ENCODE measurements at places on chromosomes 11 and 22. TPM values are rescaled to one million over a fixed set of nuclear protein-coding genes. Genes with fewer than 3 reads are reported as not detected.
A peak's percentile ranks its signal among the peaks of the same experiment; 100 is the strongest.

- DNase-seq = no peak
- peaks cover 16% of the 10 kb centered on the region for H3K36me3 ChIP-seq
- H3K4me3 ChIP-seq = no peak overlapping the region
- H3K27me3 ChIP-seq = no peaks in the 10 kb centered on the region
- H3K27ac ChIP-seq = no peak overlapping the region
- H3K4me1 ChIP-seq = no peaks in the 10 kb centered on the region
Observed at GRCh38 chr11:34887260-34887659, 28.9 kb downstream of the APIP start.

GRCh38 chr11:120618399-120618798 lies 106.9 kb downstream of the GRIK4 start:
- no peak for DNase-seq
- H3K4me3 ChIP-seq = no peak overlapping the region
- H3K4me1 ChIP-seq = no peaks in the 10 kb centered on the region

DNA sequence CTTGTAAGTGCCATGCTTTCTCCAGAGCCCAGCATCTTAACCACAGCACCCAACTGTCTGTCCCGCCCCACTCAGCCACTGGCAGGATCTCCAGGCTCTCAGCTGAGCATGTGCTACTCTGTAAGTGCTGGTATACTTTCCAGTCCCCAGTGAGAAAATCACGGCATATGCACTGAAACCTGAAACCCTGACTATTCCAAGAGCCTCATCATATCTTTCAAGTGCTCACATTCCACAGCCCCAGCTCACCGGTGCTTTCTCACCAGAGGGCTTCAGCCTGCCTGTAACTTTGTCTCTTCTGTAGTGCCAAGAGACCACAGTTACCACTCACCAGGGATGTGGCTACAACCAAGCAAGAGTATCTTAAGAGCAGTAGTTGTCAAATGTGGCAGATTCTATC lies 24.4 kb upstream of the PAMR1 start:
- H3K36me3 ChIP-seq = no peaks in the 10 kb centered on the region
- H3K4me3 ChIP-seq = no peak overlapping the region
- H3K27me3 ChIP-seq = no peaks in the 10 kb centered on the region
- no peaks in the 10 kb centered on the region for H3K4me1 ChIP-seq
- no peak overlapping the region for H3K27ac ChIP-seq

DNA sequence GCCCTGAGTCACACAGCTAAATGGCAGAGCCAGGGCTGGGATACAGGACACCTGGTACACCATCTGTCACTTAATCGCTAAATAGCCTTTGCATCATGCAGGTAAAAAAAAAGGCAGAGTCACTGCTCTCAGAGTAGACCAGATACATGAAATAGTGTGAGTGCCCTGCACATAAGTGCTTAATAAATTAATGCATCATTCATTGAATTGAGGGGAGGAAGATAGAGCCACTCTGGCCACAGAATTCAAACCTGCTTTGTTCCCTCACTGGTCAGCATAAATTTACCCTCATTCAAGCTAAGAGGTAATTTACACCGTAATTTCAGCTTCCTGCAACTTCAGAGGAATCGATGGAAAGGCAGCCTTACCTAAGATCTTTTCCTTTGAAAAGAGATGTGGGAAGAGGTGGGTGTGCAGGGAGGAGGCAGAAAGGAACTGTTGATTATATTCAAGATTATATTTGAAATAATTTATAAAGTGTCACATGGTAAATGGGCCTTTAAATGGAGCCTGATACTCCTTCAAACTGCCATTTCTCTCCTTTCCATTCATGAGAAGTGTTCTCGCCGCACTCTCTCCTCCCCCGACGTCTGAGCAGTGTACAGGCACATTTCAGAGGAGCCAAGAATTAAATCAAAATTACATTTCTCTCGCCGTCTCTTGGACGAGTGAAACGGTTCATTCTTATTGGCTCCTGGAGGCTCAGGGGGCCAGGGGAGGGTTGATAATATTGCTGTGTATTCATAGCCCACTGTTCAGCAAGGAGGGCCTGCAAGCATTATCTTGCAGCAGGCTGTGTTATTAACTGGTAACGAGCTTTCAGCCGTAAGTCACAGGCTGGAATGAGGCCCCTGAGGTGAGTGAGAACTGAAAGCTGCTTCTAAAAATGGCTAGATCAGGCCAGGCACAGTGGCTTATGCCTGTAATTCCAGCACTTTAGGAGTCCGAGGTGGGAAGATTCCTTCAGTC lies 52.2 kb upstream of the HMGXB4 start:
- H3K27me3 ChIP-seq = no peaks in the 10 kb centered on the region
- peak overlapping the region; percentile 61 for H3K27ac ChIP-seq
- peak overlapping the region; percentile 8 for H3K4me3 ChIP-seq
- peaks cover 14% of the 10 kb centered on the region for H3K4me1 ChIP-seq

DNA sequence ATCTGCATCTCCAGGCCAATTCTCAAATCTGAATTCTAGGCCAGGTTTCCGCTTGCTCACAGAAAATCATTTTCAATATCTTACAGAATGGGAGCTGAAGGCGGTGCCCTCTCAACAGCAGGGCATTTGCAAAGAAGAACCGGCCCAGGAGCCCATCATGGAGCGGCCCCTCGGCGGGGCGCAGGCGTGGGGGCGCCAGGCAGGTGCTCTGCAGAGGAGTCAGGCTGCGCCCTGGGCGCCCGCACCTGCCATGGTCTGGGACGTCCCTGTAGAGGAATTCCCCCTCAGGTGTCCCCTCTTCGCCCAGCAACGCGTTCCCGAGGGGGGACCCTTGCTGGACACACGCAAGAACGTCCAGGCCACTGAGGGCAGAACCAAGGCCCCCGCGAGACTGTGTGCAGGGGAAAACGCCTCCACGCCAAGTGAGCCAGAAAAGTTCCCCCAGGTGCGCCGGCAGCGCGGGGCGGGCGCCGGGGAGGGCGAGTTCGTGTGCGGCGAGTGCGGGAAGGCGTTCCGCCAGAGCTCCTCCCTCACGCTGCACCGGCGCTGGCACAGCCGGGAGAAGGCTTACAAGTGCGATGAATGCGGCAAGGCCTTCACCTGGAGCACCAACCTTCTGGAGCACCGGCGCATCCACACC lies 11.5 kb downstream of the ZNF74 start:
- no peak for DNase-seq
- H3K27me3 ChIP-seq = no peaks in the 10 kb centered on the region
- no peak overlapping the region for H3K27ac ChIP-seq
- H3K36me3 ChIP-seq = peaks cover 76% of the 10 kb centered on the region
- no peak overlapping the region for H3K4me3 ChIP-seq

GRCh38 chr11:2912498-2912897 lies 16.7 kb downstream of the PHLDA2 start:
- peaks cover 14% of the 10 kb centered on the region for H3K4me1 ChIP-seq
- no peaks in the 10 kb centered on the region for H3K36me3 ChIP-seq
- H3K27ac ChIP-seq = no peak overlapping the region

DNA sequence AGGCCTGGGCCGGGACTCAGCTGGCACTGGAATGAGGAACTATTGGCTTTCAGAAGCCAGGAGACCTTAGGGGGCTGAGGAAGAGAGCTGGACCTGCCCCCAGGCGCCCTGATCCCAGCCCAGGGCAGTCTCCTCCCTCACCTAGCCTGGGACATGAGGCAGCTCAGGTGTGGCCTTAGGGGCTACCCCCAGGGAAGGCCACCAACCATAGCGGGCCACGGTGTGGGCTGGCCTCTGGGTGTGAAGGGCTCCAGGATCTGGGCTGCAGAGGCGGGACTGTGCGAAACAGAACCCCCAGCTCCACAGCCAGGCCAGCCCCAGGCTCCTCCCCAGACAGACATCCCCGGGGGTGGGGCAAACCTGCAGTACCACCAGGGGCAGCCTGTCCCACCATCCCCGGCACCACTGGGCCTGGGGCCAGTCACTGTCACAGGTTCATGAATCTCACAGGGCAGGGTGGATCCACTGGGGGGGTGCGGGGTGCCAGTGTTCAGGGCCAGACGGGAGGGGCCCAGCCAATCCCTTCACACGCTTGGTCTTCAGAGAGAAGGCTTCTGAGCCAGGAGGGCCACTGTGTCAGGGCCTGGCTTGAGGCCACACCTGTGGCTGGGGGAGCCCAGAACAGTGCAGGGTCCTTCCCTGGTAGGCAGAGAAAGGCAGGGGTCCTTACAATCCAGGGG lies 3.5 kb downstream of the PLXNB2 start:
- H3K27ac ChIP-seq = peak overlapping the region; percentile 93
- no peak for DNase-seq
- H3K4me3 ChIP-seq = peak overlapping the region; percentile 24
- no peaks in the 10 kb centered on the region for H3K27me3 ChIP-seq

- H3K4me1 ChIP-seq = no peaks in the 10 kb centered on the region
- H3K4me3 ChIP-seq = no peak overlapping the region
- no peaks in the 10 kb centered on the region for H3K36me3 ChIP-seq
- H3K27ac ChIP-seq = no peak overlapping the region
- no peaks in the 10 kb centered on the region for H3K27me3 ChIP-seq
Observed at GRCh38 chr11:28318871-28319270, 210.7 kb downstream of the METTL15 start.

GRCh38 chr11:87265132-87265531 lies 227.4 kb downstream of the TMEM135 start:
- DNase-seq = no peak
- no peaks in the 10 kb centered on the region for H3K36me3 ChIP-seq
- no peaks in the 10 kb centered on the region for H3K27me3 ChIP-seq
- H3K4me3 ChIP-seq = no peak overlapping the region
- H3K27ac ChIP-seq = no peak overlapping the region

DNA sequence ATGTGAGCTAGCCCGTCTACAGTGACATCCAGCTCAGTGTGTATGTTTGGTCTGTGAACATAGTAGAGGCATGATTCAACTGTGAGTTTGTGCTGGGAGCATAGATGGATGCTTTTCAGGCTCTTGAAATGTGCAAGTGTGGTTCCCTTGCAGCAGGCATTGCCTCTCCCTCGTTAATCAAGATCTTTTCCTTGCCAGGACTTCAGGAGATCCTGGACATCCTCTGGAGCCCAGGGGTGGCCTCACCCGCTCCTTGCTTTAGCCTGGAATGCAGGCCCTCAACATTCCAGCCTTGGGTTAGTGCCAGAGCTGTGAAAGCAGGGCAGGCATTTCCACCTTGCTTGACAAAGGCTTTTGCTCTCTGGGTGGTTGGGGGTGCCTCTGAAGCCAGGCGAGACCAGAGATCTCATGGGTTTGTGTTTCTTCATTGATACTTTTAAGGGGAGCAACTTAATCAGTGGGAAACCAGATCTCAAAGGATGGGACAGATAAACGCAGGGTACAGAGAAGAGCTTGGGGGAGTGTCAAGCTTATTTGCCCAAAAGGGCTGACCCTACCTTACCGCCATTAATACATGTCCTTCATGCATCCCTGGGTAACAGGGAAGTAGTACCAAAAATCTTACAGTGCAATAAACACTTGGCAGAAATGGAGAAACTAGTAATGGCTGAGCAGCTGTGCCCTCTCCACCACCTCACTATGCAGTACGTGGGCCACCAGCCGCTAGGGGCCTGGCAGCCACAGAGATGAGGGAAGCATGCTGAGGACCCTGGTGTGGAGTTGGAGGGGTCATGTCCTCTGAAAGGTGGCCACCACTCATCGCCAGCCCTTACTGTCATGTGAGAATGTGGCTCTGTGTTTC lies 72.1 kb downstream of the PTPRJ start:
- no peak overlapping the region for H3K27ac ChIP-seq
- no peak for DNase-seq
- H3K27me3 ChIP-seq = no peaks in the 10 kb centered on the region
- no peak overlapping the region for H3K4me3 ChIP-seq
- no peaks in the 10 kb centered on the region for H3K36me3 ChIP-seq

GRCh38 chr11:47020793-47021526 lies 84.4 kb downstream of the CSTPP1 start:
- H3K27ac ChIP-seq = no peak overlapping the region
- H3K4me1 ChIP-seq = no peaks in the 10 kb centered on the region
- H3K27me3 ChIP-seq = no peaks in the 10 kb centered on the region
- no peaks in the 10 kb centered on the region for H3K36me3 ChIP-seq
- DNase-seq = no peak

GRCh38 chr11:43555816-43556611 lies 124.5 kb upstream of the HSD17B12 start:
- no peak for DNase-seq
- H3K4me3 ChIP-seq = no peak overlapping the region
- no peaks in the 10 kb centered on the region for H3K27me3 ChIP-seq
- peaks cover 25% of the 10 kb centered on the region for H3K4me1 ChIP-seq
- peak overlapping the region; percentile 19 for H3K27ac ChIP-seq

- peaks cover 9% of the 10 kb centered on the region for H3K36me3 ChIP-seq
- H3K4me3 ChIP-seq = no peak overlapping the region
- no peaks in the 10 kb centered on the region for H3K27me3 ChIP-seq
- no peak overlapping the region for H3K27ac ChIP-seq
- peaks cover 27% of the 10 kb centered on the region for H3K4me1 ChIP-seq
Observed at GRCh38 chr11:124879493-124880289, 14.5 kb downstream of the ROBO3 start.

DNA sequence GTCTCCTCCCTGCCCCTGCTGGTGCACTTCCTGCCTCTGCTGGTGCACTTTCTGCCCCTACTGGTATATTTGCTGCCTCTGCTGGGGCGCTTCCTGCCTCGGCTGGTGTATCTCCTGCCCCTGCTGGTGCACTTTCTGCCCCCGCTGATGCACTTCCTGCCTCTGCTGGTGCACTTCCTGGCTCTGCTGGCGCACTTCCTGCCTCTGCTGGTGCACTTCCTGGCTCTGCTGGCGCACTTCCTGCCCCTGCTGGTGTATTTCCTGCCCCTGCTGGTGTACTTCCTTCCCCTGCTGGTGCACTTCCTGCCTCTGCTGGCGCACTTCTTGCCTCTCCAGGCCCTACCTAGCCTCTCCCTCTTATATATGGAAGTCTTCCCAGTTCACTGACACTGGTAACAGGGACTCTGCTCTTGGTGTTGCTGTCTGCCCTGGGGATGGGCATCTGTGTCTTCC lies 10.1 kb downstream of the MTFP1 start:
- H3K4me3 ChIP-seq = no peak overlapping the region
- no peak overlapping the region for H3K27ac ChIP-seq
- no peak for DNase-seq
- no peaks in the 10 kb centered on the region for H3K36me3 ChIP-seq
- H3K27me3 ChIP-seq = no peaks in the 10 kb centered on the region
- H3K4me1 ChIP-seq = no peaks in the 10 kb centered on the region

DNA sequence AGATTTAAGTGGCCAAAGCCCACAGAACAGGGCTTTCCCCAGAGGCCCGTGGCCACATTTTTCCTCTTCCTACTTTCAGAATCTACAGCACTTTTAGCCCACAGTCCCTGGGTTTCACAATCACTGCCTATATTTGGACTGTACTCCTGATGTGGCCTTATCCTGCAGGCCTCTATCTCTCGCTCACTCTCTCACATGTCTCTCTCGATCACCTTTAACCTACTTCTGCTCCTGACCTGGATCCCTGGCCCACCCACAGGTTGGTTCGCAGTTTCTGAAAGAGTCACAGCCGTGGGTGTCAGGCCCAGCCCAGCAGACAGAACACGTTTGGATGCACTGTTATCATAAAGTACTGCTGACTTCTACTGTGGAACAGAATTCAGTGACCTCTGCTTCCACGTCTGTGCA lies 55.5 kb downstream of the LARGE1 start:
- H3K27me3 ChIP-seq = no peaks in the 10 kb centered on the region
- H3K36me3 ChIP-seq = no peaks in the 10 kb centered on the region
- peaks cover 65% of the 10 kb centered on the region for H3K4me1 ChIP-seq
- no peak overlapping the region for H3K27ac ChIP-seq
- DNase-seq = no peak

GRCh38 chr22:32354360-32355351 lies 3.0 kb upstream of the RFPL3 start:
- H3K36me3 ChIP-seq = no peaks in the 10 kb centered on the region
- no peak overlapping the region for H3K27ac ChIP-seq
- H3K27me3 ChIP-seq = no peaks in the 10 kb centered on the region
- H3K4me1 ChIP-seq = no peaks in the 10 kb centered on the region

Gene OR5D16
- not detected for total RNA-seq

Gene APOA4
- total RNA-seq = not detected

Gene HIC2
- total RNA-seq = 4.0 TPM

Gene OR6A2
- not detected for total RNA-seq

Gene ACRV1
- total RNA-seq = not detected

Gene BIRC3
- 11.3 TPM for total RNA-seq

All from esophagus muscularis mucosa (tissue), 4 donors.